ENCODE measurements at places on chromosomes 1 and 21.
A peak's percentile ranks its signal among the peaks of the same experiment; 100 is the strongest.

DNA sequence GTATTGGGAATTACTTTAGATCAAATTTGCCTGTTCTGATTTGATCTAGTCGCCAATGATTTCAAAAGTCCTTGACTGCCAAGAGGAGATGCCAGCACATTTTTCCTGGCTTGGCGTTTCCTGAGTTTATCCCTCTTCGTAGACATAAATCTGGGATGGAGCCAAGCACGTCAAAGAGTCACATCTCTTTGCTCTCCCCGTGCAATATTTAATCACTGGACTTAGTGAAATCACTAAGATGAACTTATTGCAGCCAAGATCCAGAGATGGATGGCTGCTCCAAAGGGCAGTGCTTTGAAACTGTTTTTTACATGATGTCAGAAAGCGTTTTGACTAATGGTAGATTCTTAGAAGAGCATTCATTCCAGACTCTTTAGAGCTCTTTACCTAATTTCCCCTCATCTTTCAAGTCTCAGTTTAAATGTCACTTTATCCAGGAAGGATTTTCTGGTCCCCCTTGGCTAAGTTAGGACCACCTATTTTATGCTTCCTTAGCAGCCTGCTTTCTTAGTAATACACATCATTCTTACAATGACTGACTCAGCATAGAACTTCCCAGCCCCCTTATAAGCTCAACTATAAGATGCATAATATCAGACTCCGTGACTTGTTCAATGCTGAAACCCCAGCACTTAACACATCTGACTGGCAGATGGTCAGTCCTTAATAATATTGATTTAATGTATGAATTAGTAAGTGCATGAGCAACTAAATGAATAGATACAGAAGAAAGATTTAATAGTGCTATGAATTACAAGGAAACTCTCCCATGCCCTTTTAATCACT, 94.4 kb upstream of the GREM2 start:
- no peaks in the 10 kb centered on the region for H3K36me3 ChIP-seq
- H3K27me3 ChIP-seq, result peaks cover 15% of the 10 kb centered on the region
- H3K4me3 ChIP-seq, result no peak overlapping the region

DNA sequence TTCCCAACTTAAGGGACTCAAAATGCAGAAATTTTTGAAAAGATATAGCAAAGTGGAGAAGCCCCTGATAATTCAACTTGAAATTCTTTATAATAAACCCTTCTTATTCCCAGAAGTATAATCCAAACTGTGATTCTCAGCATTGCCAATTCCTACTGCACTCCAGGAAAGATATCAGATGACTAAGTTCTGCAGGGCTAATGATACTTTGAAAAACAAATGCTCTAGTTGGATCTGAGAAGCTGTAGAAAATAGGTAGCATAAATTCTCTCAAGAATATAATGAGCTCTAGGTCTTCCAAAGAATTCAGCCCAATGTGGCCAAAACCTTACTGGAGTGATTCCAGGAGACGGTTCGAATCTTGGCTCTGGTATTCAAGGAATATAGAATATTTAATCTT, 294.0 kb upstream of the PTBP2 start:
- H3K27me3 ChIP-seq, result no peaks in the 10 kb centered on the region
- H3K36me3 ChIP-seq, result no peaks in the 10 kb centered on the region
- H3K4me3 ChIP-seq, result no peak overlapping the region
- no peak for DNase-seq

DNA sequence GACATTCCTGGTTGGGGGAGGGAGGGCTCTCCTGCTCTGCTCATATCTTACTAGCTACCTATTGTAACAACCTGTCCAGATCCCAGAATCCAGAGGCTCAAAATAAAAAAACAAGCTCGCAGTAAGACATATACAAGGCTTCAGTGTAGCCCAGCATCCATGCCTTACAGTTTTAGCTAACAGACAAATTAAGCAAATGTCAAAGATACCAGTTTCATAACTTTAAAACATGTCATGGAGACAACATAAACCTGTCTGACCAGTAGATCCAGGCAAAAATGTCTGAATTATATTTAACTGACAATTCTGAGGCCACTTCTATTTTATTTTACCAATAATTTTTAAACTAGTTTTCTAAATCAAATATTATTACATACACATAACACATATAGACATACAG, 167.7 kb upstream of the TNR start:
- peaks cover 50% of the 10 kb centered on the region for H3K36me3 ChIP-seq
- no peaks in the 10 kb centered on the region for H3K4me1 ChIP-seq
- H3K4me3 ChIP-seq, result no peak overlapping the region
- no peak for DNase-seq
- H3K27ac ChIP-seq, result no peak overlapping the region

DNA sequence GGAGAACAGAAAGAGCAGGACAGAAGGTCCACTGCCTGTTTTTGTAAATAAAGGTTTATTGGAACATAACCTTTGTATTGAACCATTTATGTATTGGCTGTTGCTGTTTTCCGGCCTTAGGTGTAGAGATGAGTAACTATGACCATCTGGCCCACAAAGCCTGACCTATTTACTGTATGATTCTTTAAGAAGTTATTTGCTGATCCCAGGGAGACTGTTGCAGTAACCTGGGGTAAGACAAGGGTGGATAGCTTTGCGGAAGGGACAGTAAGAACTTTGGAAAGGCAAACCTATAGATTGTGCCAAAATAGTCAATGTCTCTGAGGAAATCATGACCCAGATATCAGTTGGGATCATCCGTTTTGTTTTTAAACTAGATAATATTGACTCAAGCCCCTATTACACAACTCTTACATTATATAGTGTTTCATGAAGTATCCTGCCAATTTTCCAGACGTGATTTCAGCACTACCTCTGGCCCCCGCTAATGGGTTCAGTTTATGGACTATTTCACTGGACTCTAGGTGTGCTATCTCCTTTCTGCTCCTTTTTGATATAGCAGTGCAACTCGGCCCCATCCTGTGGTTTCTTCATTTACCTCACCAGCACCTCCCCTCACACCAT, 20.8 kb upstream of the TLCD4 start:
- DNase-seq, result no peak
- H3K27ac ChIP-seq, result no peak overlapping the region
- no peak overlapping the region for H3K4me3 ChIP-seq
- H3K36me3 ChIP-seq, result no peaks in the 10 kb centered on the region

DNA sequence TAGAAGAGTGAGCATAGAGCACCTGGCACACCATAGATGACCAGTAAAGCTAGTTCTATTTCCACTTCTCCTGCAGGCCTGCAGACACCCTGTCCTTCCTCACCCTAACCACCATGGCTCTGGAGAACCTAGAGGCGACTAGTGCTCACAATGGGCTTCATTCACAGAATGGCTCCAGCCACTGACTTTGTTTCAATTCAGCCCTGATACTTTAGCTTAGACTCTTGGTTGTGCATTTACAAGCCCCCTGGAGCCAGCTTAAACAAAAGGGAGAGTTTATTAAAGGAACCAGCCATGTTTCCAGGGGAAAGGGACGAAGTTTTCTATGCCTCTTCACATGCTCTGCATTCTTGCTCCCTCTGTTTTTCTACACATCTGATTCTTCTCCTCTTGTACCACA, 123.7 kb downstream of the NAV1 start:
- H3K4me1 ChIP-seq, result no peaks in the 10 kb centered on the region
- no peak overlapping the region for H3K4me3 ChIP-seq
- no peak overlapping the region for H3K27ac ChIP-seq
- DNase-seq, result no peak
- no peaks in the 10 kb centered on the region for H3K27me3 ChIP-seq

- no peaks in the 10 kb centered on the region for H3K36me3 ChIP-seq
- H3K27ac ChIP-seq, result no peak overlapping the region
- H3K27me3 ChIP-seq, result peaks cover 19% of the 10 kb centered on the region
- no peaks in the 10 kb centered on the region for H3K4me1 ChIP-seq
- no peak for DNase-seq
Measured at GRCh38 chr1:85343612-85344255, 67.3 kb upstream of the BCL10 start.

DNA sequence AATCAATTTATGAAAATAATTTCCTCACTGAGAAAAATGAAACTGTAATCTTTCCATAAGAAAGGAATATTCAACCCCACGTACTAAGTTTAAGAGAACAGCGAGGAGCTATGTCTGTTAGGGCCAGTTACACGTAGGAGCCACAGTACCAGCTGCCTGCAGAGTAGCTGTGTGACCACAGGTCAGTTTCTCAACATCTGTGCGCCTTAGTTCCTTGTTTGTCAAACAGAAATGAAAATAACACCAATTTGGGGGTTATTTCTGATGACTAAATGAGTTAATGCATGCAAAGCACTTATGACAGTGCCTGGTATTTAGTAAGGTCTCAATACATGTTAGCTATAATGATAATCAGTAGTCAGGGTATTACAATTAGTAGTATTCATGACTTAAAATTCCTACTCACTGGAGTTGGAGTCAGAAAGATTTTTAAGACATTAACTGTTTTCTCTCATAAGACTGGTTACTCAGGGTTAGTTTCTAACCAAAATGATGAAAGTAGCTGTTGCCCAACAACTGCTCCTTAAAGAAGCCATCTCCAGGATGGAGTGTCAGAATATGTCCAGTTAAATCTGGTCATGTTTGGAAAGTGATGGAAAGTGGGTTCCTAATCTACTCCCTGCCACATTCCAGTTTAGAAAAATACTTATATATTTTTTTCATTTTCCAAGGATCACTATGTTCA, 85.8 kb upstream of the ZNF648 start:
- no peak for DNase-seq
- no peaks in the 10 kb centered on the region for H3K36me3 ChIP-seq
- peaks cover 16% of the 10 kb centered on the region for H3K4me1 ChIP-seq
- H3K27ac ChIP-seq, result no peak overlapping the region
- H3K4me3 ChIP-seq, result no peak overlapping the region

DNA sequence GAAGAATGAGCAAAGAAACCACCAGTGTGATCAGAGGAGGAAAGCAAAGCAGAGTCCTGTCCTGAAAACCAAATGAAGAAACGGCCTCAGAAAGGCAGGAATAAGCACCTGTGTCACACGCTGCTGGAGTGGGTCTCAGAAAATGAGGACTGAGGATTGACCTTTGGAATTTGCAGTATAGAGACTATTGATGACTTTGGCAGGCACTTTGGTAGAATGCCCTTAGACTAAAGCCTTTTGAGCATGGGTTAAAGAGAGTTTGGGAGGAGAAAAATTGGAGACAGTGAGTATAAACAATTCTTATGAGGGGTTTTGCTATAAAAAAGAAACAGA, 43.2 kb downstream of the HENMT1 start:
- H3K4me1 ChIP-seq, result no peaks in the 10 kb centered on the region
- no peak overlapping the region for H3K4me3 ChIP-seq
- H3K27ac ChIP-seq, result no peak overlapping the region
- H3K27me3 ChIP-seq, result no peaks in the 10 kb centered on the region
- no peak for DNase-seq
- H3K36me3 ChIP-seq, result no peaks in the 10 kb centered on the region

- no peak overlapping the region for H3K27ac ChIP-seq
- H3K4me3 ChIP-seq, result no peak overlapping the region
- no peak for DNase-seq
- peaks cover 1% of the 10 kb centered on the region for H3K36me3 ChIP-seq
Measured at GRCh38 chr1:226310637-226311195, 1.8 kb upstream of the LIN9 start.

GRCh38 chr21:23690316-23690715, 1917.0 kb downstream of the MRPL39 start:
- no peak overlapping the region for H3K4me3 ChIP-seq
- no peaks in the 10 kb centered on the region for H3K4me1 ChIP-seq
- peaks cover 3% of the 10 kb centered on the region for H3K27me3 ChIP-seq

DNA sequence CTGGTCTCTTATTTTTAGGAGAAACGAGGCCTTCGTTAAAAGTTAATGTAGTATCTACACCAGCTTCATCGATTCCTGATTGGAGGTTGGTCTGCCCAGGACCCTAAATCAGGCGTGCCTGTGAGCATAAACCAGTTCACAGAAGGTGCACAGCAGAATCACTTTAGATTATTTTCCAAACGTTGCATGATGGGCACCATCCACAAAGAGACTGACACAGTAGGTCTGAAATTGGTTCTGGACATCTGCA, 256 bp upstream of the TARBP1 start:
- H3K36me3 ChIP-seq, result peaks cover 11% of the 10 kb centered on the region
- H3K4me3 ChIP-seq, result peak overlapping the region; percentile 64
- peaks cover 9% of the 10 kb centered on the region for H3K27me3 ChIP-seq
- H3K4me1 ChIP-seq, result peaks cover 35% of the 10 kb centered on the region
- peak overlapping the region; percentile 78 for H3K27ac ChIP-seq
- no peak for DNase-seq

DNA sequence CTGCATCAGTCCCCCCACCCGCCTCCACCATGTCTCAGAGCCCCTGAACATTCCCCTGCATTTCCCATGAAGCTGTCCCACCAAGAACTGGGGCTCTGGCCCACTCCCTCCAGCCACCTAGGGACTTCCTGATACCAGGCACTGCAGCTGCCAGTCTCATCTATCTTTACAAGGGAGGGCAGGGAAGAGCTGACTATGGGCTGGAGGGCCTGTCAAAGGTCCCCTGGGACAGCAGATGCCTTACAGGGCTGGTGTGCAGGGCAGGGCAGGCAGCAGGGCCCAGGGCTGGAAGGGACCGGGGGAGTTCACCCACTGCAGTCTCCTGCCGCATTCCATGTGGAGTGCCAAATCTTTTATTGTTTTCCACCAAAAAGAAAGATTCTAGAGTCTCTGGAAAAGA, 17.6 kb downstream of the SHISA4 start:
- peaks cover 4% of the 10 kb centered on the region for H3K4me1 ChIP-seq
- H3K36me3 ChIP-seq, result no peaks in the 10 kb centered on the region
- H3K27ac ChIP-seq, result no peak overlapping the region

GRCh38 chr21:35256468-35256988, 207.4 kb upstream of the RUNX1 start:
- H3K36me3 ChIP-seq, result peaks cover 3% of the 10 kb centered on the region
- no peaks in the 10 kb centered on the region for H3K27me3 ChIP-seq
- no peak overlapping the region for H3K4me3 ChIP-seq
- no peak for DNase-seq
- H3K27ac ChIP-seq, result no peak overlapping the region

DNA sequence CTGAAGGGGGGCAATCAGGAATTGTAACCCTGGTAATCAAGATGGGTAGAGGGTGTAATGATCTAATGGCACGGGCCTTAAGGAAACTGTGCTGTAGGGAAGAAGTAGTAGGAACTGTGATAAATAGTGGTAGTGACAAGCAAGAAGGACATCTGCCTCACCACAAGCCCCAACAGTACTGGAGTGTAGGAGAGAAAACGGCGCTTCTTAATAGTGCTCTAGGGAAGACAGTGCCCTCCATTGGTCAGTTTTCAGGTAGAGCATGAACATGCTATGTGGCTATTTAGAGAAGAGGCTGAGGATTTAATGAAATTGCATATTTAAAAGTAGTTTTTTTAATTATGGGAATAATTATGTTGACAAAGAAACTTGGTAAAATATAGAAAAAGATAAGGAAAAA, 32.2 kb downstream of the SLC30A7 start:
- H3K27ac ChIP-seq, result no peak overlapping the region
- H3K36me3 ChIP-seq, result peaks cover 34% of the 10 kb centered on the region
- H3K4me3 ChIP-seq, result no peak overlapping the region
- peaks cover 45% of the 10 kb centered on the region for H3K4me1 ChIP-seq
